Effector CD4-positive, alpha-beta T cell (primary cell): ENCODE measurements at places on chromosomes 1 and 21.

- no peak for DNase-seq
Observed at GRCh38 chr1:216953495-216953894, 230.3 kb upstream of the ESRRG start.

GRCh38 chr1:165383067-165383466 is 26.6 kb upstream of the LMX1A start:
- no peak for DNase-seq

GRCh38 chr1:228474507-228474906 is 12.7 kb upstream of the RNF187 start:
- DNase-seq: no peak

GRCh38 chr1:53326598-53327181 is 1.2 kb downstream of the LRP8 start:
- DNase-seq: no peak

DNA sequence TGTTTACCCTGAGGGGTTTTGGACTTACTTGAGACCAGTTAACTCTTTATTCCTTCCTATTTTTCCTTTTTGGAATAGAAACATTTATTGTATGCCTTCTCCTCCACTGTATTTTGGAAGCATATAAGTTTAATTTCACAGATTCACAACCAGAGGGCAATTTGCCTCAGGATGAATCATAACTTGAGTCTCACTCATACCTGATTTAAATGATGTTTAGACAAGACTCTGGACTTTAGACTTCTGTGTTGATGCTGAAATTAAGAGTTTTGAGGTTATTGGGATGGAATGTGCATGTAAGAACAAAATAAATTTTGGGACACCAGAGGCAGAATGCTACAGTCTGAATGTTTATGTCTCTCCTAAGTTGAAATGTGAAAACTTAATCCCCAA is 7.1 kb upstream of the ADAM30 start:
- no peak for DNase-seq

- no peak for DNase-seq
Observed at GRCh38 chr1:27538793-27539192, 48.8 kb upstream of the WASF2 start.

DNA sequence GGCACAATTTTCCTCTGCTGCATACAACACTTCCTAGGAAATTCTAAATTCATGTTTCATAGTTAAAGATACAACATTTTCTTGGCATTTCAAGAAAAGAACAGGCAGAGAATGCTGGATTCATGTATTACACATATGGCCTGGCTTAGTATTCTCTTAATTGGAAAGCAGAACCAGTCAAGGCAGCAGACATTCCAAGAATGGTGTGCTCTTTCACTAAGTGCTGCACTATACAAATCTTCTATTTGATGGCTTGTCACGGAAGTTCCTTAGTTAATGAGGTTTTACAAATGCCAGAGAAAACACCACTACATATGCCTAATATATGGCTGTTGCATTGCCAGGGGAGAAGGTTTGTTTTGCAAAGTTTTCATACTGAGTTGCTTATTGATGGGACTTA is 80.8 kb upstream of the DYNLT5 start:
- DNase-seq: no peak

DNA sequence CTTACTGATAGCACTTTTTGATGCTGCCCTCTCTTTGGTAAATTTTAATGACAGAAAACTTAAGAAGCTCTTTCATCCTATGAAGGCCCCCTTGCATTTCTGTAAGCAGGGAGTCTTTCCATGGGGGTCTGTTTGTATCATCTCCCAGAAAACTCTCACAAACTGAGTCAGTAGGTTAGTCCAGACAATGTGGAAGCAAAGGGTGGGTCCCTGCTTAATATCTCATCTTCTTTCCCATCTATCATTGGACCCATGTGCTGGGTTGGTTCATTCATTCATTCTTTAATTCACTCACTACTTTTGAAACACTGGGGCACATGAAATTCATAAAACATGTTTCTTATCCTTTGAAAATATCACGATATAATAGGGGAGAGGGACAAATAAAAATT is 164.3 kb downstream of the NTMT2 start:
- no peak for DNase-seq

GRCh38 chr1:151012684-151013471 is 4.6 kb downstream of the PRUNE1 start:
- no peak for DNase-seq

GRCh38 chr1:159007726-159008125 is 2.0 kb upstream of the IFI16 start:
- no peak for DNase-seq

GRCh38 chr1:116558140-116558549 is 12.7 kb downstream of the CD58 start:
- DNase-seq: no peak

DNA sequence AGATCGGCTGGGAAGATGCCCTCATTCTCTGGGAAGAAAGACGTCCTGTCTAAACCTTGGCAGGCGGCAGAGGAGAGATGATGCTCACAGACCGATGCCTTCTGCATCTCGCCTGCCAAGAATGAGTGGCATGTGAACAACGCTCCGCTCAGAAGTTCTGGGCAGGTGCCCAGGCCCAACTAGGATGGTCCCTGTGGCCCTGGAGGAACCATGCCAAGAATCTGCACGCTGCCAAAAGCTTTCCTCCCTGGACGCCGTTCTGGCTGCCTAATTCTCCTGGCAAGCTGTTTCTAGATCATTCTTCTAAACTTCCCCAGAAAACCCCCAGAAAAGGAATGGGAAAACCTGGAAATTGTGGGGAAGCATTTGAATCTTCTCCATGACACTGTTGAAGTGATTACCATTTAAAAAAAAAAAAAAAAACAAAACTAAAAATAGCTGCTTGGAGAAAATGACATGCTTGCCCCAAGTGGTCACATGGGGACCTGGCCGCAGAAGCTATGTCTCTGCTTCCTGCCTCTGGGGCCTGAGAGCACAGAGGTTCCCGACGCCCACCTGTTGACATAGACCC is 440.9 kb downstream of the PRDM2 start:
- no peak for DNase-seq

GRCh38 chr1:46077644-46078043 is 54.8 kb downstream of the PIK3R3 start:
- no peak for DNase-seq

- no peak for DNase-seq
Observed at GRCh38 chr1:27342391-27342777, 562 bp downstream of the SYTL1 start.

DNA sequence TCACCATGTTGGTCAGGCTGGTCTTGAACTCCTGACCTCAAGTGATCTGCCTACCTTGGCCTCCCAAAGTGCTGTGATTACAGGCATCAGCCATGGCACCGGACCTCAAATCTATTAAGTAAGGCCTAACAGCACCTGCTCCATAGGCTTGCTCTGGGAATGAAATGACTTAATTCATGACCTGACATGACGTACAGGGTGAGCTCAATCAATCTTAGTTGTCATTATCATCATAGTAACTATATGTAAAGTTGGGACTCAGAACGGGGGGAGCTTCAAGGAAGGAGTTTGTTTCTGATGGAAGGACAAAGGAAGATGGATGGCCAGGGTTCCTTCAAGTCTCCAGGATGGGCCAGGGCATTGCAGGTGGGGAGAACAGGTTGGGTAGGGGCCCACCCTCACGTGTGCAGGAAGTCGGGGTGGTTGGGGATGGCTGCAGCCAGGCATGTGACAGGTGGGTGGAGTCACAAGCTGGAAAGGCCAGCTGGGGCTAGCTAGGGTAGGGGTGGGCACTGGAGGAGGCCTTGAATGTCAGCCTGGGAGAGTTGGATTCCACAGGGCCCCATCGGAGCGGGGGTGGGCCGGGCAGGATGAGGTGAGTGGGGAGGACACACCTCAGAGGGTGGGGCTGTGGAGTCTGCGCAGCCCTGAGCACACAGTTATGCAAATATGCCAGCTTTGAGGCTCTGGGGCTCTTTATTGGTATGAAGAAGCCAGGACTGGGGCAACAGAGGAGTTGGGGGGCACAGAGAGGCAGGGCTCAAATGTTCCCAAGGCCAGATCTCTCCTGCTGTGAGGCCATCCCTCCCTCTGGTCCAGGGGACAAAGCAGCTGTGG is 9.6 kb downstream of the TRIM62 start:
- DNase-seq: no peak

- no peak for DNase-seq
Observed at GRCh38 chr1:11790880-11791715, 14.7 kb downstream of the MTHFR start.

GRCh38 chr21:34980423-34981115 is 68.5 kb downstream of the RUNX1 start:
- no peak for DNase-seq

DNA sequence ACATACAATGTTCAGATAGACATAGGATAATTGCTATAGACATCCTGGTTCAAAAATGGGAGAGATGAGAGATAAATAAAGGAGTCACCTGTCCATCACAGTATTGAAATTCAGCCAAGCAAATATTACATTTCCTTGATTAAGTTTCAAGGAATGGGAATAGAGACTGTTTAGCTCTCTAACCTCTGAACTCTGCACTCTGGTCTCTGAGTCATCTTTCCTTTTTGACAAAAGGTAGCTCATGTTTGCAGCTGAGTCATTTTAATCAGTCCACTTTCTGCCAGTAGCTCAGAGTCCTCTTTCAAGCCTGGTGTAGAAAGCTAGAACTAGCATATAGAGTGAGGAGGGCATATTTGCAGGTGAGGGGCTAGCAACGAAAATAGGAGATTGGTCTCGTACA is 51.4 kb upstream of the GJA8 start:
- DNase-seq: no peak

DNA sequence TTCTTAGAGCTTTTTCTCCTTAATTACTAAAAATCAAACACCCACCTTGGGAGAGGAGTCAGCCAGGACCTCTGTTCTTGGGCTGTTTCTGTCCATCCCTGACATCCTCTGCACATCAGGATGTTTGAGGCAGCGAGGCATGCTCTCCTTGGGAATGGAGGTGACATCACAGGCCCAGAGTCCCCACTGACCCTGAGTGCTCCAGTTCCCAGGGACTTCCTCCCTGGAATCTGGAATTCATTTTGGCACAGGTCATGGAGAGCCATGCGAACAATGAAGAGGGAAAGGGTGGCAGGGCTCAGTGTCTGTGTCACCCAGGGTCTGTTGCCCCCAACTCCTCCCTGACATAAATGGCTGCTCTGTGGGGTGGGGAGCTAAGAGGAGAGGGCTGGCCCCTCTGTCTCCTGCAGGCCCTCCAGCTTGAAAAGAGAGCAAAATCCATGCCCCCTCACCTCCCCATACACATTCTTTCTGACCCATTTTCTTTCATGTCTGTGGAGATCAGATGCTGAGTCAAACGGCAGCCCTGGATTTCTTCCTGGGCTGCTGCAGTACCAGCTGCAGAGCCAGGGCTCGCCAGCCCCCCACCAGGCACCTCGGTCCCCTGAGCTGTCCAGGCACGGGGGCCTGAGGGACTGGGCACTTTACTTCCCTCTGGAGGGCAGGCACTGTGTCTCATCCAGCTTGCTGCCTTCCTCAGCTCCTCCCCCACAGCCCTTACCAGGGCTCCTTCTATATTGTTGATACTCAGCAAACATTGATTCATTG is 102.0 kb downstream of the NMNAT2 start:
- no peak for DNase-seq

GRCh38 chr1:57329937-57330336 is 93.9 kb downstream of the DAB1 start:
- no peak for DNase-seq

DNA sequence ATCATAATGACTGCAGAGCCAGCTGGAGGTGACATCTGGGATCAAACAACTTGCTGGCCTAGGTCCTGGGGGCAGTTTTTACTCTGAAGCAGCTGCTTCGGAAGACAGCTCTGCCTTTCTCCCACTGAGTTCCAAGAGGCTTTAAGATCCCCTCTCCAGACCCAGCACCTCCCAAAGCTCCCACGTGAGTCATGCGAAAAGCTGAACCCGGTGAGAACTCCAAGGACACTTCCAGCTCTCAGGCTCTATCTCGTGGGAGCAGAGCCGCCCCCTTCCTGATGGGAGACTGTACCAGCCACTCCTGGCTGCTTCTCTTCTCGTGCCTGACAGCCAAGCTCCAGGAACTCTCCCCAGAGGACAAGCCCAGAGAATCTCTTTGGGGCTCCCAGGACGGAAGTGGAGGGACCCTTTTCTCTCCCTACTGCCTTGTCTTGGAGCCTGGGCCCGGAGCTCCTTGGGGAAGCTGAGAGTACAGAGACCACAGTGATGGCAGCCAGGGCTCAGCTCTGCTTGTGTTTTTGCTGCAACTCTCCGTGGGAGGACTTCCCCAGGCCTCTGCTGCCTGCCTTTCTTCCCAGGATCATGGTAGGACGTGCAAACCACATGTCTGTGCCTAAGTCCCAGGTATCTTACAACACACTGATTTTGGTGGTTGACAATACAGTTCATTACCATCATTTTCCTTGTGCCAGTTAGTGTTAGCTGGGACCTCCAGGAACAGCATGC is 40.6 kb downstream of the STUM start:
- DNase-seq: no peak

GRCh38 chr1:182688436-182689205 is 4.2 kb upstream of the RGS8 start:
- no peak for DNase-seq

DNA sequence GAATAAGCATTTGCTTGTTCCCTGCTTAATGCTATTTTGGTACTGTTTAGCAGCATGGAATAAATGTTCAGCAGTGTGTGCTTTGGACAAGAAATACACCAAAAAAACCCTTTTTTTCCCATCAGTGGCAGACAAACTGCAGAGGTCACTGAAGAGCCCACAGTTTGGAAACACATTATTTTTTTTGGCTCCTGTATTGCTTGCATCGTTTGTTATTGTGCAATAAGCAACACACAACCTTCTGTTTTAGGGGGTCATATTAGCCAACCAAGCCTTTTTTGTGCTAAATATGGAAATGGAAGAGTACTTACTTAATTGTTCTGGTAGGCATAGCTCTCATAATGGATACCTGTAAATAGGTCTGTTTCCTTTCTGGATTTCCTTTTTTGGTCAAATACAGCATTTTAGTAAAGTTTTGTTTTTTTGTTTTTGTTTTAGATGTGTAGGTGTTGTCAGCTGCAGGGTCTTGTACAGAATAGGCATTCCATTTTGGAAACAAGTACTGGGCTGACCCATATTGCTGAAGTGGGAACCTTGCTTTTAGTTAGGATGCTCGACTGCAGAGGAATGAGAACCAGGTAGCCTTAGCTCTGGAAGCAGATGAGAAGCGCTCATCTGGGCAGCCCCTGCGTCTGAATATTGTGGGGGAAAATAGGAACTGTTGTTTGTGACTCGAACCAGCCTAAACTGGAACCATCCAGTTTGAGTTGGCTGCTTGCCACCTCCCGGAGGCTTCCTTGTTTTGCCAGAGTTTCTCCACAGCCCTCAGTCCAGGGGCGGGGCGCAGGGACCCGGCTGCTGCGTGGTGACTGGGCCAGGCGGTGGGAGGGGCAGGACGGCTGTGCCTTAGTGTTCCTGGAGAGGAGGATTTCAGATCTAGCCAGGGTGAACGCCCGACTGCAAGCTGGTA is 38.4 kb downstream of the SPEN start:
- DNase-seq: no peak

DNA sequence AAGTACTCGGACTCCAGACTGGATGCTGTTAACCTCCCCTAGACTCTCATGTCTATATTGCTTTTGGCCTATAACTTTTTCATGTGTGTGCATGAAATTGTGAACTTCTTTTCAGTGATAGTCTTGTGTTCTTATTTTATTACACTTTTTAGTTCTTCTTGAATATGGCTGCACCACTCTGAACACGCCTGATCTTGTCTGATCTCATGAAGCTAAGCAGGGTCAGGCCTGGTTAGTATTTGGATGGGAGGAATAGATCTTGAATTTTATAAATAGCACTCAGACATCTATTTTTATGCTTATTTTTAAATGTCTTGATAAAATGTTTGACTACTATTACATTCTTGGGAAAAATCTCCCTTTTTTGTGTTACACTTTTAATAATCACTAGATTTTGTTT is 22.4 kb downstream of the TCP10L start:
- no peak for DNase-seq

GRCh38 chr1:119712342-119713038 is 756 bp downstream of the PHGDH start:
- DNase-seq: no peak

GRCh38 chr1:220784751-220785150 is 2.0 kb upstream of the MTARC1 start:
- no peak for DNase-seq
